ENCODE measurements at places on chromosomes 3 and 15.

DNA sequence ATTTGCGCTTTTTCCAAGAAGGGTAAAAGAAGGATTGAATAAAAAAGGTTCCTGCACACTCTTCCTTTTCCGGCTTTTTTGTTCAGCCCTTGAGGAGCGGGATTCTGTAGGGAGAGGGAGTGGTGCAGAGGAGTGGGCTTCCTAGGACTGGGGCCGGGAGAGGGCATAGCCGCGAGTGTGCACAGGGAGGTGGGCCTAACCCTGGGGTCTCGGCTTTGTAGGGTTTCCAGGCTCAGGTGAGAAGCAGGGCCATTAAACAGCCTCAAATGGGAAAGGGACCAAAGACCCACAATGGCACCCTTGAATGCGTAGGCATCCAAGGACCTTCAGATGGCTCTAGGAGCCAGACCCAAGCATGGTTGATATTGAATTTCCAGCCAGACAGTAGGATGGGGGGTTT is 35.4 kb upstream of the RAB6B start:
- DNase-seq = no peak

DNA sequence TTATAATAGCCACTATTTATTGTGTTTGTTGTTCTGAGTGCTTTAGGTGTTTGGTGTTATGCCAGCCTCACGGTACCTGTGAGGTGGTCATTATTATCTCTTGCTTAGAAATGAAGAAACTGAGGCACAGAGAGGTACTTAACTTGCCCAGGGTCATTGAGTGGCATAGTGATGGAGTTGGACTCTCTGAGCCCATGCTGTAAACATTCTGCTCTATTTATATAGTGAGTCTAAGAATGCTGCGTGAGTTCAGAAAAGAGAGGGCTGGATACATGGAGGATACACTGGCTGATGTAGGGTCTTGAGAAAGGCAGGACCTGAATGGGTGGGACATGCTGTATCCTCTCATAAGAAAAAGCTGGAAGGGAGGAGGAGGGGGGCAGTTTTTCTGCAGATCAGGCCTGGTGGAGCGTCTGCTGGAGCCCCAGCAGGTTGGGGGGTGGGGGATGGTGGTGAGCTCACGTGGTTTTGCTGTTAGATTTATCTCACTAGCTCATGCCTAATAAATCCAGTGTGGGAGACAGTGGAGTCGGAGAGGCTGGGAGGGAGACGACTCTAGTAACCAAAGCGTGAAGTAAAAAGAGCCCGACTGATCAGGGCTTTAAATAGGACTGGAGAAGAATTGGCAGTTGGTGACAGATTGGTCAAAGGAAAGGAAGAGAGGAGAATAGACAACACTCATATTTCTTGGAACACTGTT is 16.0 kb downstream of the MED12L start:
- no peak for DNase-seq

GRCh38 chr3:100244264-100244663 is 16.5 kb upstream of the TBC1D23 start:
- DNase-seq = no peak

GRCh38 chr15:38481113-38481512 is 27.2 kb downstream of the FAM98B start:
- no peak for DNase-seq

GRCh38 chr3:9172851-9173321 is 76.6 kb downstream of the SRGAP3 start:
- no peak for DNase-seq

DNA sequence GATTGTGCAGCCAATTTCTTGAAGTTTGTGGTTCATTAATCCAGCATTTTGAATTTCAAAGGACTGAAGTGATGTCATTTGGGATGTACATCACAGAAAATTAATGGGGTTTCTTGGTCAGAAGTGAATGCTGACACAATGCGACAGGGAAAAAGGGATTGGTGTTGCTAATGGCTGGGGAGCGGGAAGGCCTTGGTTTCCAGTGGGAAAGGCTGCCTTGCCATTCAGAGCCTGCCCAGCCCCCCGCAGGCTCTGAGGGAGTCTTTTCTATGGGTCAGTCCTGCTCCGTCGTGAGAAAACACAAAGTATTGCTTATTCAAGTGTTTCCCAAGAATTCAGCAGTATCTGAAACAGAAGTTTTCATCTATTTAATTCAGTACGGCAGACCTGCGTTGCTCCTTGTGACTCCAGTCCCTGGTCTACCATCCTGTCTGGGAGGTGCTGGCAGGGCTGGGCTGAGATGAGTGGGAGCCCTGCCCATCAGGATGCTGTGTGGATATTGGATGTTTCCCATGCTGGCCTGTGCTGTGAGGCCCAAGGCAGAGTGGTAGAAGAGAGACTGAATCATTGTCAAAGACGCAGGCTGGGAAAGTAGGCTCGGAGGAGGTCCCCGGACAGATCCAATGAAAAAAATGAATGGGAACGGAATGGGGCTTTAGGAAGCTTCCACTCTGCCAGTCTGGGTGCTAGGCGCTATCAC is 111.2 kb upstream of the KLHL25 start:
- no peak for DNase-seq
